Vagina (tissue), 2 donors: ENCODE measurements at places on chromosomes 6 and 20. TPM values are rescaled to one million over a fixed set of nuclear protein-coding genes. Genes with fewer than 3 reads are reported as not detected.

GRCh38 chr6:97440590-97441176 lies 157.7 kb upstream of the MMS22L start:
- no peak for DNase-seq

DNA sequence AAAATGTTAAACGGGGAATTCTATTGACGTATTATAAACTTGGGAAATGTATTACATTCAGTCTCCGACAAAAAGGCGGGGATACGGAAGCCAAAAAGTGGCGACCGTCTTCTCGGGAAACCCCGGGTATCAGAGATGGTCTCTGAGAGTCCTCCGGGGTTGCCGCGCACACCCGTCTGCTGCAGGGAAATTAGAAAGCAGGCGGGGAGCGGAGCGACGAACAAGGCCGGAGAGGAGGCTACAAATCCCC lies 1.5 kb downstream of the SALL4 start:
- no peak for DNase-seq

- no peak for DNase-seq
Measured at GRCh38 chr6:69880601-69881000, 14.2 kb downstream of the COL19A1 start.

DNA sequence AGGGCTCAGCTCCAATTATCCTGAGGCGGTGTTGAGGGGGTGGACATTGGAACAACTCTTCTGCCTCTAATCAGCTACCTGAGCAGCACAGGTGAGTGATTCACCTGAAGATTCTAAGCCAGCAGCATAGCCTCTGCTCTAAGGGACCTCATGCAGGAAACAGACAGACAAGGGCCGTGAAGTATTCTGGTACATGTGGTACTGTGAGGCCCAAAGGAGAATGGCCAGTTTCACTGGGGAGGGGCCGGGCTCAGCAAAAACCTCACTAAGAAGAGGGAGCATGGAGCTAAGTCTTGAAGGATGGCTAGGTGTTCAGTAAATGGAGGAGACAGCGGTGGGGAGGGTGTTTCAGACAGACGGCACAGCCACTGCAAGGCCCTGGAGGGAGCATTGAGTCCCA lies 58.5 kb upstream of the CCDC167 start:
- DNase-seq = no peak

TSPO2 gene
- total RNA-seq = not detected
